ENCODE measurements at places on chromosomes 16 and 17. TPM values are rescaled to one million over a fixed set of nuclear protein-coding genes. Genes with fewer than 3 reads are reported as not detected.

DNA sequence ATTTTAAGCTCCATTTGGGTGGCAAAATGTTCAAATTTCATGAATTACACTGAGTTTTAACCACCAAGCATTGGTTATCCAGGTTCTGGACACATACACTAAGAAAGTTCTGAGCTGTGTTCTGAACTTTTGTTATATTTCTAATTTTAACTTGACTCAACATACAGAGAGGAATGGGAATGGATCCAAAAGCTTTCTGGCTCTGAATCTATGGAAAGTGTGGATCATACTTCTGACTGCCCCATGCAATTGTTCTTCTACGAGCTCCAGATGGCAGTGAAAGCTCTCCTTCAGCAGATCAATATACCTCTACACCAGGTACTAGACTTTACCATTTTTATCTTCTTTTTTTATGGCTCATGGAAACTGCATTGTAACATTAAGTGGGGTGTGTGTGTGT lies 113.0 kb upstream of the NOG start:
- no peak for DNase-seq

Gene MPV17L
- 7.2 TPM for total RNA-seq

Gene CLEC18C
- not detected for total RNA-seq

DNA sequence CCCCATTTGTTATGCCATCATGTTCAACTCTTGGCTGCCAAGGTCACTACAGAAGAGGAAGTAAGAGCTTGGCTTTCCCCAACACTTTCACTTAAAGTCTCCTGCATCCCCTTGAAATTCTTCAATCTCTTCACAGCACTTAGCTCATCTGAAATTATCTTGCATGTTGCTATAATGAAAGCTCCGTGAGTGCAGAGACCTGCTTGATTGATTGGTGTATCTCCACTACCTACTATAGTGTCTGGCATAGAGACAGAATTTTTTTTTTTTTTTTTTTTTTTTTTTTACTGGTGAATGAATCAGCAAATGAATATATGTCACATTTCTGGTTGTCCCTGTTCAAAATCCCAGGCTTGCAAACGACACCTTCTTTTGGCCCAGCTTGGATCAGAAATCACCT lies 1.9 kb upstream of the SDR42E1 start:
- DNase-seq = no peak

GRCh38 chr17:76888661-76889060 lies 20.5 kb downstream of the MGAT5B start:
- DNase-seq = no peak

GRCh38 chr16:759110-759910 lies 1.2 kb upstream of the MSLN start:
- no peak for DNase-seq

- DNase-seq = no peak
Measured at GRCh38 chr17:15952048-15952532, 7.2 kb downstream of the ADORA2B start.

Gene PHAF1
- total RNA-seq = 10.3 TPM

DNA sequence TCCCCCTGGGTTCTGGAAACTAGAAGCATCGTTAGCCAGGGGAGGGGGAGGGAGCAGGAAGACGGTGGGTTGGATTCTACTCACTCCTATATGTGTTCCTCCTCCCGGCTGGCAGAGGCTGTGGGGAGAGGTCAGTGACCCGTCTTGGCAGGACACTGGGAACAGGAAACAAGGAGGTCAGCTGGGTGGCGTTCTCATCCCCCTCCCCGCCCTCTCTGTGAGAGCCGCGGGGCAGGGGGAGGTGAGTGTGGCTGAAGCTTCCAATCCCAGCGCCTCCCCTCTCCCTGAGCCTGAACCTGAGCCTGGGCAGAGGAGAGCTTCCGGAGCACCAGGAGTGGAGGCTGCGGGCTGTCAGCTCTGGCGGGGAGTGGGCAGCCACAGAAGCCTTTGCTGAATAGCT lies 12.5 kb downstream of the GPRC5C start:
- DNase-seq = no peak

Gene TK1
- 2.2 TPM for total RNA-seq

DNA sequence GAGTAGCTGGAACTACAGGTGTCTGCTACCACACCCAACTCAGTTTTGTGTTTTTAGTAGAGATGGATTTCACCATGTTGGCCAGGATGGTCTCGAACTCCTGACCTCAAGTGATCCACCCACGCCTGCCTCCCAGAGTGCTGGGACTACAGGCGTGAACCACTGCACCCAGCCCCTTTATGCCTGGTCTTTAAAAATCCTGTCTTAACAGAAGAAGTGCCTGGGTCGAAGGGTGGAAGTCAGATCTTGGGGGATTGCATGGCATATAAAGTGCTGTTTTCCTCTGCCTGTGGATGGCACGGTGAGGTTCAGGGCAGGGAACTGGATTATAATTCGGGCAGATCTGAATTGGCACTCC lies 30.3 kb downstream of the ZC3H18 start:
- no peak for DNase-seq

- no peak for DNase-seq
Measured at GRCh38 chr17:51079049-51079448, 41.6 kb downstream of the SPAG9 start.

Gene CCNF
- total RNA-seq = 1.4 TPM

Gene CCL5
- total RNA-seq = 3.1 TPM

GRCh38 chr17:17515934-17516930 lies 20.0 kb upstream of the RASD1 start:
- DNase-seq = no peak

- DNase-seq = no peak
Measured at GRCh38 chr16:67155295-67156142, 4.2 kb downstream of the TRADD start.

DNA sequence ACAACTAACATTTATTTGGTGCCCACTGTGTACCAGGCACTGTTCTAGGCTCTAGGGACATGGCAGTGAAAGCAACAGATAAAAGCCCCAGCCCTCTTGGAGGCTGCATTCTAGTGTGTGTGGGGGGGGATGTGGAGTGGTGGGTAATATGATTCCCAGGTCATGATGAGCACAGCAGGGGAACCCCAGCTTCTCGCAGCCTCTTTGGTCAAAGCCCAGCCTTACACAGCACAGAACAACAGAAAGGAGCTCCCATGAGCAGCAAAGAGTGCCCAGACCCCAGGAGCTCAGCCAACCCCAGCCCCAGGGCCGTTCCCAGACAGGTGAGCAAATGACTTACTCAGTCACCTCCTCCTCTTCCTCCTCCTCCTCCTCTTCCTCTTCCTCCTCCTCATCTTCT lies 21.9 kb downstream of the CNGB1 start:
- no peak for DNase-seq

DNA sequence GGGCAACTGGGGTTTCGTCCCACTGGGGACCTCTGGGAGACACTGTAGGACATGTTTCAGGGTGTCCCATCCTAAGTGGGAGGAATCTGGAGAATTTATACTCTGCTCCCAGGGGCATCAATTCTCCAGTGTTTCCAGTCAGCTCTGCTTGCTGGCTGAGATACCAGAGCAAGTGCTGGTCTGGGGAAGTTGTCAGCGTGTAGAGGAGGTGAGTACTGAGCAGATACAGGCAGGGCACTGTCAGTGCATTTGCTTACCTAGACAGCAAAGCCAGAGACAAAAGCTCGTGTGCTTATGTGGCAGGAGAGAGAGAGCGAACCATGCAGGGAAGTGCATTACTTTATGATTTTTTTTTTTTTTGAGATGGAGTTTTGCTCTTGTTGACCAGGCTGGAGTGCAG lies 20.2 kb upstream of the TOX3 start:
- DNase-seq = no peak

Gene CORO7
- total RNA-seq = 10.3 TPM
